Dermis blood vessel endothelial cell (primary cell): ENCODE measurements at places on chromosomes 12 and 14. TPM values are rescaled to one million over a fixed set of nuclear protein-coding genes. Genes with fewer than 3 reads are reported as not detected.

DNA sequence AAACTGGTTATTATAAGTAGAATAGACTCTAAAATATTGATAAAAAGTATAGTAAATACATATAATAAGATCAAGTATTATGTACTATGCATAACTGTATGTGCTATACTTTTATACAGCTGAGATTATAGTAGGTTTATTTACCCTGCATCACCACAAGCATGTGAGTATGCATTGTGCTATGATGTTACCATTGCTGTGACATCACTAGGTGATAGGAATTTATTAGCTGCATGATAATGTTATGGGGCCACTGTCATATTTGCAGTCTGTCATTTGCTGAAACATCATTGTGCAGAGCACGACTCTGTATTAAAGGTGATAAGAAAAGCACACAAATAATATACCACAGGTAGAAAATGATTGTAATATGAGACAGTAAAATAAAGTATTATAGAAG lies 385.6 kb downstream of the ZFP36L1 start:
- DNase-seq, result no peak

Gene AMDHD1
- total RNA-seq, result 0.28 TPM in 1 of 2 replicates, not detected in the other

- DNase-seq, result no peak
Observed at GRCh38 chr12:6780573-6780972, 8.3 kb downstream of the LAG3 start.

DNA sequence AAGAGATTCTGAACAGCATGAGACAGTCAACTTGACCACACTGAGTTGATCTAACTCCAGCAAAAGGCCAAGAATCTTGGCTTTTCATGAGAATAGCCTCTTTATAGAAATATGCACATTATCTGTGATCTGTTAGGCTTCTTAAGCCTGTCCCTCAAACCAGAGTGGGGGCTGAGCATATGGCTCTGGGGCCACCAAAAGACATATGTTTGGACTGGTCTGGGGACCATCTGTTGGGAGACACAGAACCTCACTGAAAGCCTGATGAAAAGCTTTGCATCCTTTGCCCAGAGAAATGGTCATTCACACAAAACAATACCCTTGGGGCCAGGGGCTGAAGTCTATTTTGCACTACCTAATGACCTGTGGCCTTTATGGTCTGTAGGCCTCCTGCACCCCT lies 165.3 kb upstream of the PRMT8 start:
- no peak for DNase-seq

DNA sequence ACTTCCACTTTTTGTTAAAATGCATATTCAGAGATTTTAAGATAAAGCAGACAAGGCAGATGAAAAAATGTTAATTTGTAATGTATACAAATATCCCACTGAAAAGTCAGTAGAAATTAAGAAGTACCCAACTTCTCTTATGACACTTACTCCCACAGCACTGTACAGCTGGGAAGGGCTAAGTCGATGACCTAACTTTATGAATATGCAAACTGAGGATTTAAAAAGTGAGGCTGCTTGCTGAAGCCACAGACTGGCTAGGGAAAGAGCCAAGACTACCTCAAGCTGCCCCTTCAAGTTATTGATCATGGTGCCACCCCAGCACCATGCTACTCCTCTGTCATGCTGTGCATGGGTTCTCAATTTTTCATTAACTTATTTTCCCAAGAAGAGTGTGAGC lies 17.0 kb downstream of the PPM1H start:
- DNase-seq, result no peak
